Peyer's patch (tissue), 4 donors: ENCODE measurements at places on chromosomes 16 and 17.

DNA sequence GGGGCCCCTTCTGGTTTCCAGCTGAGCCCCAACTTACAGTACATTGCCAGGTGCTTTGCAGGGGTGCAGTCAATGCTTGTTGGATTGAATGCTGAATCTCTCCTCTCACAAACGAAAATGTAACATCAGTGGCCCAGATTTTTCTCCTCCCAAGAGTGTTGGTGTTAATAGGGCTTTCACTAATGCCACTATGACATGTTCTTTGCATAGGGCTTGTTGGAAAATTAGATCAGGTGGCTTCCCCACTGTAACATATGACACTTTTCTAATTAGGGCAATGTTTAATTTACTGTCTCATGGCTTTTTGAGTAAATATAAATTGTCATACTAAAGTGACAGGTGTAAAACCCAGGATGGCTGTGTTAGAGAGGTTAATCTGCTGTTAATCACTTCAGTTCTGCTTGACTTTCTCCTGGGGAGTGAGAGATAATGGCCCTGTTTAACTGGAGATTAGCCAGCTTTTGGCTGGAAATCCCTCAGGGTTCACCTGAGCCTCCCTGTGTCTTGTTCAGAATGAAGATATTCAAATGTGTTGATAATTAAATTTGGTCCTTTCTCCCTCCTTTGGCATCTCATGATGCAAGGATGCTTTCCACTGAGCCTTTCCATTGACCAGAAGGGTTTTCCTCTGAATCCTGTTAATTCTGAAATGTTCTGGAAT, 502.3 kb downstream of the RBFOX1 start:
- no peak for DNase-seq

DNA sequence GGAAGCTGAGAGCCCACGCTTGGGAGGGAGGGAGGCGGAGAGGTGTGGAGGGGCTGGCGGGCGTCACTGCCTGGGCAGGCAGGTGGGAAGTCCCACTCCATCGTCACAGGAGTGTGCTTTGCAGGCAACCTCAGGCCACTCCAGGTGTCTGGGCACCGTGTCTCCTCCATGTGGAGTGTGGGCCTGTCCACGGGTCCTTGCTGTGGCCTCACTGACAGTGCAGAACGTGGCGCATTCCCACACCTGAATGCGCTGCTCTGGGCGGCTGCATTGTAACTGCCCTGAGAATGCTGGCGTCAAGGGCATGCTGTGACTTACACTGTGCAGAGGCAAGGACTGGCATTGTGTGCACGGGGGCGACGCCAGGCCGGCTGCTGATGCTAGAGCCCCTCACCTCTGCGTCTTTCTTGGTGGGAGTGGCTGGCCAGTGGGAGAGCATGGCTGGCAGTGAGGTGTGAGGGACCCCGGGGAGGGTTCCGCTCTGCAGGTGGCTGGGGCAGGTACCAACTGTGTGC, 66.4 kb downstream of the BANP start:
- peak; percentile 16 for DNase-seq

DNA sequence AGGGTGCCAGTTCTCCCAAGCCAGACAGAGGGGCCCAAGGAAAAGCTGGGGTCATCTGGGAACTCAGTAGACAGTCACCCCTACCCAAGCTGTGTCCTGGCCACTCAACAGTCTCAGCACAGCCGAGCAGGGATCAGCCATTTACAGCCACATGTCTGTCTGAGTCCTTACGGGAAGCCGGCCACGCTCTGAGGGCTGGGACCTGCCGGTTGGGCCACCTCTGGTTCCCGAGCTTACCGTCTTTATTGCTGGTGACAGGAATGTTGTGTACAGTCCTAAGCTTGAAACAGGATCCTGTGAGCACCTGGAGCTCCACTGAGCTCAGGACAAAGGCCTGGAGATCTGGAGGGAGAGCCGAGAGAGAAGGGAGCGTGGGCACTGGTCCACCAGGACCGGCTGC, 59.8 kb downstream of the TIMM22 start:
- DNase-seq, result no peak

DNA sequence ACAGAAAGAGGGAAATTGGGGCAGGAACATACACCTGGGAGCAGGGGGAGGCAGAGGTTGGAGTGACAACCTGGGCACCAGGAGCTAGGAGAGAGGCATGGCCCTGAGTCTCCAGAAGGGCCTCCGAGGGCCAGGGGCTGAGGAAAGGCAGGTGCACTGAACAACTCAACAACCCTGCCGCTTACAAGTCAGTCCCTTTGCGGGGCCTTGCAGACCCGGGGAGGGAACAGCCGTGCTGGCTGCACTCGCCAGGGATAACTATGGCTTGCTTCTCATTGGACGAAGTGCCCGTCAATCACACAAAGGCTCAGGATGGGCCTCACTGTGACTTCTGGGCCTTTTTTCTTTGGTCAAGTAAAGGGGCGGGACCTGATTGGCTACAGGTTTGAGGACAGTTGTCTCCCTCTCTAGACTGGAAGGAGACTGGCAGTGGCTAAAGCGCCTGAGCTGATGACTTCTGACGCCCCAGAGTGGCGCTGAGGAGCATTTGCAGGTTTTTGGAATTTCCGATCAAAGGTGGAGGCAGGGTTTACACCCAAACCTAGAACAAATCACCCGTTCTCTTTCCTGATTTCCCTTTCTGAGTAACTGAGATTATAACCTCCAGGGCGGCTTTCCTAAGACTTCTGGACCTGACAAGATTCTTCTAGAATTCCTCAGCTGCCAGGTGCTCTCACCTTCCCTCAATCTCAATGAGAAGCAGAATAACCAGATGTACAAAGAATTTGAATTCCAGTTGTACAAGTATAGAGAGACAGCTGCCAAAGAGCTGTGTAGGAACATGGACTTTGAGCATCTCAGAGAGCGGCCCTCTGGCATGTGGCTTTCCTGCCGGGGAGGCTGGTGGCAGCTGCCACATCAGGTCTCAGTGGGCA, 27.6 kb upstream of the ST6GALNAC2 start:
- no peak for DNase-seq

GRCh38 chr17:10617120-10617505, 40.0 kb downstream of the MYH3 start:
- DNase-seq, result no peak

DNA sequence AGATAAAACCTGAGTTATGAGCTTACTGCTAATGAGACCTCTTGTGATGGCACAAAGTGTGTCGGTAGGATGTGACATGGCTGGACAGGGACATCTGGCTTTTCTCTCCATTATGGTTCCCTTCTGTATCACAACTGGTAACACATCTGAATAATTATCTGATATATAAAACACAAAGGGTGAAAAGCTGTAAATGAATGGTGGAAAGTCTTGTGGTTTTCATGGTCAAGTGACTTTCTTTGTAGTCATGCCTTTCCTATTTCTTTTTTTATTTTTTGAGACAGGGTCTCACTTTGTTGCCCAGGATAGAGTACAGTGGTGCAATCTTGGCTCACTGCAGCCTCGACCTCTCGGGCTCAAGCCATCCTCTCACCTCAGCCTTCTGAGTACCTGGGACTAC, 35.3 kb upstream of the ZFHX3 start:
- no peak for DNase-seq

DNA sequence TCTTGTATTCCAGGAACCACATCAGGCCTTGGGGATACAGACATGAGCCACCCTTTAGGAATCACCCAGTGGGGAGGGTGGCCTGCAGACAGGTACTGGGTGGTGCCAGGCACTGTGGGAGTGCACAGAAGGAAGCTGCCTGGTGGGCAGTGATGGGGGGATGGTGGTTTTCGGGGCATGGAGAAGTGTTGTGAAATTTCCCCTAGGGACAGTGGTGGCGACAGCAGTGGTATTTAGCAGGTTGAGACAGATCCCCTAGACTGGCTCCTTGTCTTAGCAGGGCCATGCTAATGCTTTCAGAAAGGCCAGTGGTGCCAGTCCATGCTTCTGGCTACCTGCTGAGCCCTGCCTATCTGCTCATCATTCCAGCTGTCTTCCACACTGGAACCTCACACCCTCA, 129.6 kb downstream of the SPACA3 start:
- DNase-seq, result no peak

DNA sequence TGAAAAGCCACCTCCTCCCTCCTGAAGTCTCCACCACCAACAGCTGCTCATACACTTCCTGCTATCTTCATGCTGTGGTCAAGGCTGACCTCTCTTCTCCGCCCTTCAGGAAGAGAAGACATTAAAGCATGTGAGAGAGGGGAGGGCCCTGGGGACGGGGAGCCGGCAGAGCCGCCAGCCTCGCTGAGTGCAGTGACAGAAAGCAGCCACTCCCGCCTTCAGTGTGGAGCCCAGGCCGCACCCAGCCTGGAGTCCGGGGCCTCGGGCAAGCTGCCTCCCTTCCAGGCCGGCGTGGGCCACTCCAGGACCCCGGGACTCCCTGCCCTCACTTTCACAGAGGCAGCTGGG, 94.7 kb upstream of the TNRC6C start:
- peak; percentile 70 for DNase-seq

DNA sequence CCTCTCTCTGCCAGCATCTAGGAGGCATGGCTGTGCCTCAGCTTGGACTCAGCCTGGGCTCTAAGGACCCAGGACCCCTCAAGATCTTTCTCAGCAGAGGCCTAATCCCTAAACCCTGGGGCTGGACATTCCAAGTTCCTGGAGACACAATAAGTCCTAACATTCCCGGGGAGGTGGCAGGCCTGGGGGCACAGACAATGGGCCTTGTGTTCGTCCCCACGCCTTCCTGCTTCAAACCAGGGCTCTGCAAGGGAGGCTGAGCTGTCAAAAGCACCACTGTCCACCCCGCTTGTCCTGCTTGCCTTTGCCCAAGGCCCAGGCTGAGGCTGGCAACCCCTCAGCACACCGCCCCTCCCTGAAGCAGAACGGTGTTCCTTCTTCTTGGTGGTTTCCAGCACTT, 13.7 kb downstream of the SDK2 start:
- no peak for DNase-seq

DNA sequence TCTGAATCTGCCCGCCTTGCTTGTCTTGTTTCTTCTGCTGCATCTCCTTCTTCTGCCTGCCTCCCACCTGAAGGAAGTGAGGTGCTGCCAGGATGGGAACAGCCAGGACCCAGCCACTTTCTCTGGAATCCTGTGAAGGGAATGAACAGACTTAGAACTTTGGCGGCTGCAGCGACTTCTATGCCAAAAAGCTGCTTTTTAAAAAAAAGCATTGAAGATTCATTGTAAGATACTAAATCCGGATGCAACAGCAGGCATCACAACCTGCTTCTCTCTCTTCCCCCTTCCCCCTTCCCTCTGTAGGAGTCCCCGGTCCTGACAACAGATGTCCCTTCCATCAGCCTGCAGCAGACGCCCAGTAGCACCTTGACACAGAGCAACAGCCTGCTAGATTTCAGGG, 176.3 kb downstream of the HS3ST4 start:
- DNase-seq, result no peak

DNA sequence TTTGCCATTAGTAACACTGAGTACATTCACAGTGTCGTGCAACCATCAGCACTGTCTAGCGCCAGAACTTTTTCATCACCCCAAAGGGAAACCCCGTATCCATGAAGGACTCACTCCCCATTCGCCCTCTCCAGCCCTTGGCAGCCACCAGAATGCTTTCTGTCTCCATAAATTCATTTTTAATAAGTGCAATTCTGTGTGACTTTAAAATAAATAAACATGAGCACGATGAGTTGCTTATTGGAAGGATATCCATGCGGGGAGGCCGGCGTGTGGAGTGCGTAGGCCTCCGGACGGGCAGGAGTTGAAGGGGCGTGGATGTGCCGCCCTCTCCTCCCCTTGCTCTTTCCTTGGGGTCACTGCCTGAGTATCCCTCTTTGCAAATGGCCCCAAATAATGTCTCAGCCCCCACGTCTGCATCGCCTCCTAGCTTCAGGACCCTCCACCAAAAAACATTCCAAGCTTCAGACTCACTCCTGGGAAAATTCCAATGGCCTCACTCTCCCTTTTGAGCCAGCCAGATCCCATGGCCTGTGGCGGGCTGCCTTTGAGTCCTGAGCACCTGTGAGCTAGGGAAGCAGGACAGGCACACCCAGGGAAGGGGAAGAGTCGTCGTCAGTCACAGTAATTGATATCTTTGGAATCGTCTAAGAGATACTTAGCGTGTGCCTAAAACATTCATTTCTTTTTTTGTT, 306.3 kb downstream of the SEC14L1 start:
- no peak for DNase-seq

DNA sequence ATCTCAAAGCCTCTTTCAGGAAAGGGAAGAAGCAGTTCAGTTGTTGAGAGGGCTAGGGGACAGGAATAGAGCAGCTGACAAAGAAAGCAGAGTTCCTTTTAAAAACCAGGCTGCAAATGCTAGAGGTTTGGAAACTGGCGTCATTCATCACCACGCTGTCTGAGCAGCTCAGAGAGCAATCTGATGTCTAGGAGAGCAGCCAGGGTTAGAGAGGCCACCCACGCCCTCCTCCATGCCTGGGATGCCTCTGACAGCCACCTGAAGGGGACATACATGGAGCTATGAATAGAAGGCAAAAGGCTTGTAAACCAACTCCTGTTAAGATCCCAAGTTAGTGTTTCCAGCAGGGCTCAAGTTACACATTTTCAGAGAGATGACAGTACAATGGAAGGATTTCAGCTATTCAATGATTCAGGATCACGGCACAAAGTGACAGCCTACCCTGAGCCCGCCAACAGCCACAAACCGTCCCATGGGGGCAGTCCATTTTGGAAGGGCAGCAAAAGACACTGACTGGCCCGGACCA, 12.4 kb downstream of the RAB5C start:
- no peak for DNase-seq

GRCh38 chr17:13485327-13485726, 116.4 kb downstream of the HS3ST3A1 start:
- no peak for DNase-seq

GRCh38 chr17:40935624-40936023, 1.8 kb downstream of the KRT23 start:
- DNase-seq, result no peak

GRCh38 chr17:2926019-2926650, 129.9 kb downstream of the RAP1GAP2 start:
- no peak for DNase-seq

- peak; percentile 80 for DNase-seq
These were observed at the start of gene CDYL2 for GRCh38 chr16:80804526-80805383. Gene CDYL2, minus strand, starts transcription at chr16:80804598. Its CDS starts 425 bp downstream, at chr16:80804173.

- no peak for DNase-seq
These were observed 21.4 kb upstream of the CHMP6 start for GRCh38 chr17:80970044-80970761.

DNA sequence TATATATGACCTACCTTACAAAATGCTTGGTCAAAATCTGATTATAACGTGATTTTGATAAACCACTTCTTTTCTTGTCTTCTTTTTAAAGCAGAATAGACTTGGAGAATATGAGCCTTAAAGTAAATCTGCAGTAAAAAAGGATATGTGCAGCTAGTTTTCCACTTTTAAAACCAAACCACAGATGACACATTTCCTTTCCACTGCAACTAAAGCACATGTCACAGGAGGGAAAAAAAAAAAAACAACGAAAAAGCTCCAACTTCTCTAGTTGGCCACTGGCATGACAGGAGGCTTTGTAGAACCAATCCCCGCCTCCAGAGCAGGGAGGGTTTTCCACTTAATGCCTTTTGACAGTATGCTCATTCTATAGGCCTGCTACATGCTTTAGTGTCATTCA, at the start of gene EVI2A:
EVI2A (minus strand) TSS at position 142 of the 400 bp plus-strand sequence. CDS start 2,609 bp downstream, outside the sequence.
- DNase-seq, result no peak
